ENCODE measurements at places on chromosomes 3 and 15.
A peak's percentile ranks its signal among the peaks of the same experiment; 100 is the strongest.

DNA sequence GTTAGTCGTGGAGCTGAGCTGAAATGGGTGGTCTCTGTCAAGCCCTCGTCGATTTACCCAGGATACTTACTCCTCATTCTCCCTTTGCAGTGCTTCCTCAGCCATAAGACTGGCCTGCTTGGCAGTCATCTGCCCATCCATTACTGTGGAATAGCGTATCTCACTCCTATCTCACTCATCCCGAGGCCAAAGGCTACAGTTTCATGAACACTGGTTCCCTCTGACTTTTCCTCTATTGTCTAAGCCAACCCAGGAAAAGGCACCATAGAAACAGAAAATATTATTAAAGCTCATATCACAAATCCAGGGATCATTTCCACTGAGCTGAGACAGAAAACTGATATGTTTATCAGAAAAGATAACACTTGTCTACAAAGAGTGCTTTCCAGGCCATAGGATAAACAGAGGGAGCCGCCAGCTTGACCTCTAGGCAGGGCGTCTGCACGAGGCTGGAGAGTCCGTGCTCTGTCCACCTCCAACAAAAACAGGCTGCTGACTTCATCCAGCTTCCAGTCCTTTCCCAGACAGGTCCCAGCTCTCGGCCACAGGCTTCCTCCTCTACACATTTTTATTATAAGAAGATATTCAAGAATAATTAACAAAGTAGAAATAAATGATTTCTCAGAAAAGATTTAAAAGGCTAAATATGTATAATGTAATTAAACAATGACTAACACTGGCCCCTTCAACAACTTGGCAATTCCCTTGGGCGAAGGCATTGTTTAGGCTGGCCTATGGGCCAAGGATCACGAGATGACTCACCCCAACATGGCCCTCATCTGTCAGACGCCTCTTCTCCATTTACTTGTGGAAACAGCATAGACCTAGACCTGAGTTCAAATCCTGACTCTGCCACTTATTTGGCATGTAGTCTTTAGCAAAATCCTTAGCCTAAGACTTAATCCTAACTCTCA is 27.4 kb upstream of the BOC start:
- no peak for ATAC-seq

DNA sequence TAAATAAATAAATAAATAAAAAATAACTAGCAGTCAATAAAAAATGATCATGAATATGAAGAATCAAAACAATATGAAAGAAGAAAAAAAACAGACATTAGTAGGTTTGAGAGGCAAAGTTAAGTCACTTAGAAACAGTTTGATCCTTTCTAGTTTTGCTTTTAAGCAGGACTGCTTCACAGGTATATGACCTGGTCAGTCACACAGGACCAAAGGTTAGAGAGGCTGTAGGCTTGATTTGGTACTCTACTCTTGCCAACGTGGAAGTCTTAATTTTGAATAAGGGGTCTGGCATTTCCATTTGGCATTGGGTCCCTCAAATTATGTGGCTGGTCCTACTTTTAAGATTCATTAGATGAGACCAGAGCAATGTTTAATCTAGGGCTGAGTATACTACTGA is 441.7 kb upstream of the NECTIN3 start:
- no peak for ATAC-seq

- no peak for ATAC-seq
These were observed 81.9 kb upstream of the PTX3 start for GRCh38 chr3:157354722-157355121.

DNA sequence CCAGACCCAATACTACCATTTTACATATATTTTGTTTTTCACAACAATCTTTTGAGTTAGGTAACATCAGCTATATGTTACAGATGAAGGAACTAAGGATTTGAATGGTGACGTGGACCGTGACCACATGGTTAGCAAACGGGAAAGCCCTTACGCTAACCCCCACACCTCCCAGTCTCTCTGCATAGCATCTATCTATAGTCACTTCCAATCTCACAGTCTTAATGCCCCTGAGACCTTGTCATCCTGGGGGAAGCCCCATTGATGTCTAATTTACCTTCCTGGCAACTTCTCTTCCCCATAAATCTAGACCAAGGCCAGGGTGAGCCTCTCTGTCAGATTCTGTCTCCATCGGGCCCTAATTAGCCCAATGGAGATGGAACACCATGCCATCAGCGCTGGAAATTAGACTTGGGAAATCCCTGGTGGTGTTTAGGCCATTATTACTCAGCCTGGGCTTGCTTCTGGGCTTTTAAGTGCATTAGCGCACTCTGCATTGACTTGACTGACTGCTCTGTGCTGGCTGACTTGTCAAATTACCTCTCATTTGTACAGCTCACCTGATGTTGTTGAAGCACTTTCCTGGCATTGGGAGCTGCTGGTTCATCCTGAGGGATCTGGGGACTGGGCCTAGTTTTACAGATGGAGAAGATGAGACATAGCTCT is 34.0 kb upstream of the SH3GL3 start:
- ATAC-seq, result no peak

- no peak for ATAC-seq
These were observed 3.9 kb downstream of the C3orf22 start for GRCh38 chr3:126554560-126555525.

- no peak for ATAC-seq
These were observed 690.1 kb upstream of the BCHE start for GRCh38 chr3:166527325-166527724.

GRCh38 chr3:49529567-49529966 is 24.7 kb upstream of the BSN start:
- peak; percentile 30 for ATAC-seq

GRCh38 chr3:49882166-49882565 is 12.5 kb upstream of the CAMKV start:
- ATAC-seq, result no peak

DNA sequence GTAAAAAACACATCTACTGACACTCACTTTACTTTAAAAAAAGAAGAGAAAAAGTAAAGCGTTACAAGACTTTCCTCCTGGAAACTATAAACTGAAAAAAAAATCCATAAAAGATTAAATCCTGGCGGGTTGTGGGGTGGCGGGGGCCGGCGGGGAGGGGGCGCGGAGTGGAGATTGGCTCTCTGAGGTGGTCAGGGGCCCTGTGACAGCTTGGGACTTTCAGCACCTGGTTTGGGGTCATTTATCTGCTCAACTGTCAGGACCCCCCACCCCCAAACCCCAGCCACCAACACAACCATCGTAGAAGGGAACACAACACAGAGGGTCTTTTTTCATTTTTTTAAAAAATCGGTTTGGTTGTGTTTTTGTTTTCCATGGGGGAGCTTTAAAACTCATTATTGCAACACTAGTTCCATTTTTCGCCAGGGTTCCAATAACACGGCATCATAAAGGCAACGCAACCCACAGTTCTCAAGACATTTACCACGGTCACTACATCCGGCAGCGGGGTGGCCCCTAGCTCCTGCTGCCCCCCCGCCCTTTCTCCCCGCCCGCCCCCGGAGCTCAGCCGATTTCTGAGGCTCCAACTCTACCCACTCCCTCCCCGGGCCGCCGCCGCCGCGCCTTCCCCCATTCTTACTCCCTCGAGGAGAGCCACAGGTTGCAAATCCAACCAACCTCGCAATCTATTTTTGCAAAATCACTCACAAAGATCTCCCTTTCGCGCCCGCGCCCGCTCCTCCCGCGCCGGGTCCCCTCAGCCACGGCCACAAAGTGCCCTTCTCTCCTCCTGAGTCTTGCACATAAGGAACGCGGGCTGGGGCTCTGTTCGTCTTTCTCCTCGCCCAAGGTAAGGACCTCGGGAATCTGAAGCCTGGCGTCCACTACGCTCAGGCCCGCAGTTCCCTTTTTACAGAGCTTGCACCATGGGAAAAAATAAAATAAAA is 1.8 kb downstream of the BCL6 start:
- ATAC-seq, result no peak

DNA sequence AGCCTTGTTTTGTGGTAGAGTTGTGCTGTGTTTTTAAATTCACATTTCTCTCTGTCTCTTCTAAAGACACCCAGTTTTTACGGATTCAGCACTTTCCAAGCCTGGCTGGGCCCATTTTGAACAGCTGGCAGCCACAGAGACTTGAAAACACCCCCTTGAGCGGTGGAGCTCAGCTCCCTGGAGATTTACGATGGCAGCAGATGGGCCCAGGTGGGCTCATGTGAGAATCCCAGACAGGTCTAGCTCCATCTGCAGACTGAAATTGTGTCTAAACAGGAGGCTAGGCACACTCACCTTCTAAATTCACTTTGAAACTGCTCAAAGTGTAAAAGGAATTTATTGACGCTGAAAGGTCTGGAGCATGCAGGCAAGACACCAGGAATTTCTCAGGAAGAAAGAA is 232.0 kb upstream of the HES1 start:
- no peak for ATAC-seq

Measured in activated CD4-positive, CD25-positive, alpha-beta regulatory T cell treated with anti-CD3 and anti-CD28 coated beads, Interleukin-2, amount 50 U/mL, for 24 hours (primary cell).